ENCODE measurements at places on chromosomes 6 and 20.

DNA sequence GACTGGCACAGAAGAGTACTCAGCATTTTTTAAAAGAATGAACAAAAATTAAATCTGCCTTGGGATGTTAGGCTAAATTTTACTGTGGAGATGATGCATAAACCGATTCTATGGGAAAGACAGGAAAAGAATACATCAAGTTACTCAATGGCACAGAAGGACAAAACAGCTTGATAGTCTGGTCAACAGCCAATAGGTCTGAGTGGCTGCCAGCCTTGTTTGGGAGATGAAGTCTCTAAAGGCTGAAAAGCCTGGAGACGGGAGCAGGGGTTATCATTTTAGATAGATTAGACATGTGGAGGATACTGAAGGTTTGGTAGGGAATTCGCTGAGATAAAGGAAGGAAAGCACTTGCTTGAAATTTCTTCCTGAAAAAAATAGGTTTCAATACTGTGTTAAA is 56.3 kb upstream of the LAMA2 start:
- no peak for DNase-seq

- DNase-seq, result no peak
These were observed 2.1 kb downstream of the MAFB start for GRCh38 chr20:40686893-40687292.

- no peak for DNase-seq
These were observed 137.5 kb upstream of the SLC24A3 start for GRCh38 chr20:19074828-19075516.

DNA sequence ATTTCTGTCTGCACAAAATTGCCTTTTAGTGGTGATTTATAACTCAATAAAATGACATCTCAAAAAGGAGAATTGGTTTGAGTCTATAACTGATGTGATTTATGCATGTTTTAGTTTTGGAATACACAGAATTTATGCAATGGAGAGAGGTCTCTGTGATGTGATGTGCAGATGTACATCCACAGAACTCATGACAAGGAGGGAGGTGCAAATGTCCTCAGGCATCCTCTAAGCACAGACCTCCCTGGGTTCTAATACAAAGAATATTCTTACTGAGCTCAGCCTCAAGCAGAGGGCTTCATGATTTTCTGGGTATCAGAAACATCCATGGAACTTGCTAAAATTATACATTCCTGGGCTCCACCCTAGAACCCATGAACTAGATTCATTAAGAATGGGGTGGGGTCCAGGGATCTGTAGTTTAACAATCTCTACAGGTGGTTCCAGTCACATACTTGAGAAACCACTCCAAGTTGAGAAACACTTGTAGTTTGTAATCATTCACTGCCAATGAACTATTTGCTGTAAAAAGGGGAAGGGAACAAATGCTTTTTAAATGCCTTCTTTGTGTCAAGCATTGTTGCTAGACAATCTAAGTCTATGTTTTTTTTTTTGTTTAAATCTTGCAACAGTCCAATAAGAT is 60.2 kb upstream of the NEDD9 start:
- no peak for DNase-seq

GRCh38 chr6:88143421-88144157 is 22.6 kb downstream of the CNR1 start:
- no peak for DNase-seq

DNA sequence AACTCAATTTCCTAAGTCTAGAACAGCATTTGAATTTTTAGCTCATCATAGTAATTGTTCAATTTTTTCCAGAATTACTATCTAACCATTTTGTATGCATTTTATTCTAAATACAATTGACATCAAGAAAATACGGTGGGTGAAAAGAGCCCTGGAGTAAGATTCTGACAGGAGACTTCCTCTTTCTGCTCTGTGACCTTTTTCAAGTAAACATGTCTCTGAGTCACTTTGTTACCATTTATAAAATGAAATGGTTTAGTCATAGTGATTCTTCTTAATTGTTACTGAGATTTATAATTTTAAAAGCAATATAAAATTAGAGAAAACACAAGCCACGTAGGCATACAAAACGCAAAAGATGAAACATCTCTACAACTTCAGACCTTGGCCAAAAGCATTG is 80.2 kb downstream of the PLCB1 start:
- no peak for DNase-seq

GRCh38 chr6:26122402-26122792 is 35.2 kb downstream of the HFE start:
- DNase-seq, result no peak

- no peak for DNase-seq
These were observed 20.6 kb downstream of the TAF4 start for GRCh38 chr20:62045118-62045517.

DNA sequence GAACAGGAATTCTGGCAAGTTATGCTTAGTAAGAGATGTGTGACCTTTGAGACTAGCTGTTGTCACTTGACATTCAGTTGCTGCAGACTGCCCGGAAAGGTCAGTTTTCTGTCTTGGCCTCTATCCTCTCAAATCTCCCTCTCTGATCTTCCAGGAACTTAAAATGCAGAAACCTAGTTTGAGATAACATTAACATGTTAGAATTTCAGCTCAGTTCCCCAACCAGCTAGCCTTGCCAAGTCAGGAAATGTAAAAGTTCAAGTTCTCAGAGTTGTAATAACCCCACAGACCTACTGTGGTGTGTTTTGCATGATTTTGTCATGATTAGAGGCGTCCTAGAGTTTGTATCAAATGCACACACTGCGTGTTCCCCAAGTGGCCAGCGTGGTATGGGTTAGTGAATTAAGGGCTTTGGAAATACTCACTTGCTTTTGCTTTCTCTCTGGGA is 46.6 kb downstream of the DUSP22 start:
- DNase-seq, result no peak

DNA sequence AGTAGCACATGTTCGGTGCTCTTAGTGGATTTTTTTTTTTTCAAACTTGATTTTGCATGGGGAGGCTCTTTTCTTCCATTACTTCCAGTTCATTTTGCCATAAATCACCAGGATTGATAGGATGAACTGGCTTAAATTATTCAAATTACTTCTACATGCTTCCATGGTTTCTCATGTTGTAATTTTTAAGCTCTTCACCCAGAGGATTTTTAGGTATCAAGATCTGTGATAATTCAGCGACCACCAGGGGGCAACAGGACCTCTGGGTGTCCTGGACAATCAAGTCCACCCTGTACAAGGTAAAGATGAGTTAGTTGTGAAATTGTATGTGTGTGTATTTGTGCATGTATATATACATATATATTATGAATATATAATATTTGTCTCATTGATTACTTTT is 4.2 kb upstream of the EPHA7 start:
- DNase-seq, result peak; percentile 54

- no peak for DNase-seq
These were observed 39.9 kb downstream of the MAP7 start for GRCh38 chr6:136510299-136510698.

- DNase-seq, result no peak
These were observed 223.6 kb downstream of the HIVEP2 start for GRCh38 chr6:142721215-142721920.

DNA sequence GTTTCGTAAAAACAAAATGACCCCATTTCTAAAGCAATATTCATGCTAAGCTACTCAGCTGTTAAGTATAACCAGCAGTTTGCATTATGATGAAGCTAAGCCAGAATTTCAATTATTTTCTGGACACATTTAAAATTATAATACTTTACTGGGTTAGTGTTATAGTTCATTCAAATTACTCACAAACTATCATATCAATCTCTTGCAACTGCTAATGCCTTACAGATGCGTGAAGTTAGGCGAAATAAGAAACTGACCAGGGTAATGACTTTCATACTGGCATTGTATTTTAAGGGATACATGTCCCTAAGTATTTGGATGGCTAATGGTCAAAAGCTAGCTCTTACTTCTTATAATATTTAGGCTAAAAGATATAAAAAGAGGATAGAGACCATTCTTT is 249.6 kb downstream of the TSHZ2 start:
- no peak for DNase-seq

- no peak for DNase-seq
These were observed 105.5 kb downstream of the DHX35 start for GRCh38 chr20:39067526-39068216.

All from NCI-H2171 treated with DMSO at 0.1 percent for 48 hours (cell line).